ENCODE measurements at places on chromosomes 6 and 20.

- DNase-seq = no peak
These were observed 573.1 kb downstream of the HACE1 start for GRCh38 chr6:104286641-104287040.

DNA sequence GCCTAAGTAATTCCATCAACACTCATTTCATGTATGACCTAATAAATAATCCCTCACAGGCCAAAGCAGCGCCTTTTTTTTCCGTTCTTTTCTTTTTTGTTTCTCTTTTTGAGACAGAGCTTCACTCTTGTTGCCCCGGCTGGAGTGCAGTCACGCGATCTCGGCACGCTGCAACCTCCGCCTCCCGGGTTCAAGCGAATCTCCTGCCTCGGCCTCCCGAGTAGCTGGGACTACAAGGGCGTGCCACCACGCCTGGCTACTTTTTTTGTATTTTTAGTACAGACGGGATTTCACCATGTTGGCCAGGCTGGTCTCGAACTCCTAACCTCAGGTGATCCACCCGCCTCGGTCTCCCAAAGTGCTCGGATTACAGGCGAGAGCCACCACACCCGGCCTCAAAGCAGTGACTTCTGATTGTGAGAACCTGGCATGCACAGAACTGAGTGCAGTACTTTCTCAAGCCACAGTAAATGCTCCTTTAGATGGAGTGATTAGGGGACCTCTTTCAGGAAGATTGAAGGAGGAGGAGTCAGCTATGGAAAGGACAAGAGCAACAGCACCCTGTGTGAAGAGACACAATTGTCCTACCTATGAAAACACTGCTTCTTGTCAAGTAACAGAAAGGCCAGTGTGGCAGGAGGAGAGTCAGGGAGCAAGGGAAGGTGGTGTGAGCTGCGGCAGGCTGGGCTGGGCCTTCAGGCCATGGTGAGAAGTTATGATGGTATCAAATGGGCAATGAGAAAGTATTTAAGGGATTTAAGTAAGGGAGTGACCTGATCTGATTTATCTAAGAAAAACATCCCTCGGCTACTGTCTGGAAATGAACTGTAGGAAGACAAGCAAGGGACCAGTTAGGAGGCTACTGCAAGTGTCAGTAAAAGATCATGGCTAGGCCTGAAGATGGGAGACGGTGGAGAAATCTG, 1.7 kb upstream of the SCAF8 start:
- no peak for DNase-seq

GRCh38 chr6:107936162-107936909, 21.7 kb downstream of the SEC63 start:
- no peak for DNase-seq

GRCh38 chr6:135535989-135536414, 38.5 kb upstream of the AHI1 start:
- DNase-seq = no peak

GRCh38 chr20:25218492-25218891, 23.0 kb downstream of the ENTPD6 start:
- no peak for DNase-seq

- peak; percentile 42 for DNase-seq
These were observed 59.2 kb upstream of the PRSS16 start for GRCh38 chr6:27188061-27188884.

Data from DMS 273 treated with DMSO at 0.1 percent for 48 hours (cell line).